HFFc6 (cell line): ENCODE measurements at places on chromosomes 13 and 19.

- DNase-seq: no peak
These were observed 7.8 kb downstream of the ACP4 start for GRCh38 chr19:50797781-50798658.

GRCh38 chr19:29559743-29560142 lies 33.9 kb downstream of the VSTM2B start:
- no peak for DNase-seq

GRCh38 chr19:21133633-21134032 lies 8.2 kb upstream of the ZNF431 start:
- DNase-seq: no peak

DNA sequence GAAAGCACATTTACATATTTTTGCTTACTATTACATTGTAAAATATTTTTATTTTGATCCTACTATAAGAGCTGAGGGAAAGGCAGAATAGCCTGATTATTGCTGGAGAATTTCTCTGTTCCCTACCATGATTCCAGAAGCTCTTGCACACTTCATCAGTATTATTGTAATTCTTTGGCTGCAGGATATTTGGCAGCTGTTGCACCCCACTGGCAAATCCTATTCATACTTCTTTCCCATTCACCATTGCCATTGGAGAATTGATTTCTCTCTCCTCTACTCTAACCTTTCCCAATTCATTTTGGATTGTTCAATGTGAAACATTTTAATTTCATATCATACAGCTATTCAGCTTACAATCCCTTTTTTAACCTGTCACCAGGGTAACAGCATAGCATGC lies 238.0 kb downstream of the GGACT start:
- no peak for DNase-seq

GRCh38 chr13:44755872-44756271 lies 179.7 kb upstream of the TSC22D1 start:
- peak; percentile 49 for DNase-seq

- no peak for DNase-seq
These were observed 79.3 kb upstream of the GPC6 start for GRCh38 chr13:93147298-93147645.

- no peak for DNase-seq
These were observed 10.7 kb upstream of the KPTN start for GRCh38 chr19:47494729-47495128.

- DNase-seq: peak; percentile 50
These were observed 342.4 kb downstream of the KCNRG start for GRCh38 chr13:50357586-50358118.

DNA sequence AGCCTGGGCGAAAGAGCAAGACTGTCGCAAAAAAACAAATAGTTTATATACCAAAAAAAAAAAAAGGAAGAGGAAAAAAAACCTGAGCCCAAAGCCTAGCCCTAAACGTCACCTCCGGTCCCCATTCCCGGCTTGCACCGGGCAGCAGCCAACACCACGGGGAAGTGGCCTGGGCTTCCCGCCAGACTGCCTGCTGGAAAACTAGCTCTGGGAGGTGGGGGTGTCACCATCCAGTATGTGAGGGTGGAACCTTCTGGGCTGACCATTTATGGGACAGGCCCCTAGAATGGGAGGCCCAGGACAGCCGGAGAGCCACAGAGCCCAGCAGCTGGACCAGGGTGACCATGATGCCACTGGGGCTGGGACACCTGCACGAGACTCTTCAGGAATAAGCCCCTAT lies 37.3 kb downstream of the IL12RB1 start:
- peak; percentile 21 for DNase-seq

- no peak for DNase-seq
These were observed 110.8 kb downstream of the ESD start for GRCh38 chr13:46686171-46686570.

- no peak for DNase-seq
These were observed 355.9 kb downstream of the KLF12 start for GRCh38 chr13:73778242-73778864.

GRCh38 chr13:76647550-76647949 lies 238.7 kb downstream of the KCTD12 start:
- DNase-seq: peak; percentile 65

- DNase-seq: peak; percentile 7
These were observed 5.8 kb downstream of the KBTBD7 start for GRCh38 chr13:41188584-41188983.

- DNase-seq: no peak
These were observed 62.7 kb upstream of the PCDH17 start for GRCh38 chr13:57568865-57569264.

- DNase-seq: peak; percentile 42
These were observed 6.7 kb upstream of the ZNF761 start for GRCh38 chr19:53424968-53425597.

DNA sequence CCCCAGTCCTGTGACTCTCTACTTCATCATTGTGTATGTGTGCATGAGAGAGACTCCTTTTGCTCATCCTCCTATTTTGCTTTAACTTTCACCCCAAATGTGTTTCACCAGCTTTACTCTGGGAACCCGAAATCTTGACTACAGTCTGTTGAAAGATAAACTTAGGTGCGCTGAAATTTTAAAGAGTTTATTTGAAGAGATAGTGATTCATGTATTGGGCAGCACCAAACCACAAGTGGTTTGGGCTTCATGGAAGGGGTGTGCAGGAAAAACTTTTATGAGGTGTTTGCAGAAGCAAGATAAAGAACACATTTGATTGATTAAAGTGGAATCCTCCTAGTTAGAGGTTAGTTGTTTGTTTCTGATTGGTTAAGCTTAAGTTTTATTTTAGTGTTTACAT lies 50.8 kb upstream of the RFC3 start:
- DNase-seq: no peak

GRCh38 chr13:111372651-111373425 lies 52.4 kb downstream of the TEX29 start:
- no peak for DNase-seq

GRCh38 chr19:50489461-50490011 lies 12.9 kb upstream of the GARIN5A start:
- DNase-seq: no peak

- DNase-seq: no peak
These were observed 19.9 kb downstream of the CEACAM21 start for GRCh38 chr19:41595890-41596280.

DNA sequence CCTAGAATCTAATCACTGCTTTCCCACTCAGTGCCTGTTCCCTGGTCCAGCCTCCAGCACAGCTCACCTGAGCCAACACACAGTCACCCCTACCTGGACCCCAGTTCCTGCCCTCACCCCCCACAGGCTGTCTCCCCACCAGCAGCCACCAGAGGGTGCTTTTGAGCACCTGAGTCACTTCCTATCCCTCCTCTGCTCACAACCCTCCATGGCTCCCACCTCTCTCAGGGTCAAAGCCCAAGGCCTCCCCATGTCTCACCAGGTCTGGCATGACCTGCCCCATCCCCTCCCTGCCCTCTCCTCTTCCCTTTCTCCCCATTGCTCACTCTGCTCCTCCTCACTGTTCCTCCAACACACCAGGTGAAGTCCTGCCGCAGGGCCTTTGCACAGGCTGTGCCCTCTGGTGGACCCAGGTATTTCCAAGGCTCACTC lies 7.1 kb upstream of the DPP9 start:
- no peak for DNase-seq

DNA sequence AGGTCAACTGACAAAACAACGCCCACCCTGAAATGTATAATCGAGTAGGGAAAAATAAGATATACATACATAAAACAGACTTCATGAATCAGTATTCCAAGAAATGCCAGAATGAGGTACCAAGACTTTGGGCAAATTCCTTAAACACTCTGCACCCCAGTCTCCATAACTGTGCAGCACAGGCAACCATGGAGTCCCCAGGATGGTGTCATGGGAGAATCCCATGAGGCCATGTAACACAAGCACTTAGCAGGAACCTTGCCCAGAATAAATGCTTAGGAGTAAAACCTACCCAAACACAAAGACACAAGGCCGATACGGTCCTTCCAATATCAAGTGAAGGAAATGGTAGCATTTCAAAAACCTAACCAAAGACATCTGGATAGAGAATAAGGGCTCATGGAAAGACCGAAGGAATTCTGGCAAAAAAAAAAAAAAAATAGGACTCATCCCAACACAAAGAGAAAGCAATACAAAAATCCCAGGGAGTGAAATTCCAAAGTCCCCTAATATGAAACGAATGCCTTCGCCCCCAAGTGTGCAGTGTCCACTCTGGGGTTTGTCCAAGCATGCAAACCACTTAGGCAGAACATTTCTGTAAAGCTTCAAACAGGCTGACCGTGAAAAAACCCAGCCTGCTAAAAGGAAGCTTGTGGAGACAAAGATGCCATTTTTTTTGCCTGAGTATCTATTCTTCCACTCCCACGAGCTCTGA lies 11.1 kb downstream of the ZC3H4 start:
- DNase-seq: no peak

GRCh38 chr13:97017322-97017721 lies 23.0 kb upstream of the OXGR1 start:
- no peak for DNase-seq

DNA sequence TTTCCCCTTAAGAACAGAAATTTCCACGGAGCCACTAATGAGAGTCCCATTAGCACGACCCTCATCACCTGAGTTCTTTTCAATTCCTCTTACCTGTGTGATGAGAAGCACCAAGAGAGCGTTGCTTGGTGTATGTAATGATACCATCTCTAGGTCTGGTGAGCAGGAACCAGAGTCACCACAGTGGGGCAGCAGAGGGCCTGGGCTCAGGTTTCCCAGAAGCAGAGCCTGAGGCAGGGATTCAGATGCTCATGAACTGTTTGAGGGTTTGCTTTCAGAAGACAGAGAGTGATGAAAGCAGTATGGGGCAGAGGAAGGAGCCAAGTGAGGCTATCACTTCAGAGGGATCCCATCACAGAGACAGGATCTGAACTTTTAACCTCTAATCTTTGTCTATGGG lies 3.1 kb upstream of the PTPRH start:
- no peak for DNase-seq

GRCh38 chr19:44588771-44589112 lies 24.6 kb upstream of the IGSF23 start:
- no peak for DNase-seq

- DNase-seq: no peak
These were observed 653.0 kb upstream of the GPC6 start for GRCh38 chr13:92573467-92574057.

- no peak for DNase-seq
These were observed 173.1 kb downstream of the POU4F1 start for GRCh38 chr13:78430166-78430791.

DNA sequence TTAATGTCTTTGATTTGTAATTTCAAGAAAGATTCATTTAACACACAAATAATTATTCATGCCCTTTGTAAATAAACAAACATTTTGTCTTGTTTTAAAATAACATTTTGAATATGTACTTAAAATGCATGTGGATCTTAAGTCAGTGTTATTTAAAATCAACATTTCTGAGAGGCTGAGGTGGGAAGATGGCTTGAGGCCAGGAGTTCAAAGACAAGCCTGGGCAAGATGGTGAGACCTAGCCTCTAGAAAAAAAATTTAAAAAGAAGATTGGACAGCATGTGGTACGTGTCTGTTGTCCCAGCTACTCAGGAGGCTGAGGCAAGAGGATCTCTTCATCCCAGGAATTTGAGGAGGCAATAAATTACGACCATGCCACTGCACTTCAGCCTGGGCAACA lies 1268.2 kb downstream of the SLITRK1 start:
- DNase-seq: no peak

DNA sequence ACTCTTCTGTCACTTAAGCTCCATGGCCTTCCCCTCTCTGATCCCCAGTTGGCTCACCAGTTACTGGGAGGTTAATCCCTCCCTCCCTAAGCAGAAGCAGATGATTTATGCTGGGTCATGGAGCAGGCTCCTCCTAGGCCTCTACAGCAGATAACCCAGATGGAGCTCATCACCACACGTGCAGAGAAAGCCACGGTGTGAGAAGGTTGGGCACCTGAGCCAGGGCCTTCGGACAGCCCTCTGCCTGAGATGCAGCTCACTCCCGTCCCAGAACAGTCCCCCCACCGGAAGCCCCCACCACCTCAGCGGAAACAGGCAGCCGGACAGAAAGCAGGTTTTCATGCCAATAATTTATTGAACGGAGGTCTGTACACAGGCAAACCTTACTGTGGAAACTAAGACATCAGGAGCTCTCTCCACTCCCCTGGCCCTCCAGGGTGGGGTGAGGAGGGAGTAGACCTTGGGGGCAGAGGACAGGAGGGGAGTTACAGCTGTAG lies 9.8 kb downstream of the ZNF526 start:
- DNase-seq: peak; percentile 33

GRCh38 chr13:83731113-83731512 lies 151.2 kb downstream of the SLITRK1 start:
- no peak for DNase-seq

DNA sequence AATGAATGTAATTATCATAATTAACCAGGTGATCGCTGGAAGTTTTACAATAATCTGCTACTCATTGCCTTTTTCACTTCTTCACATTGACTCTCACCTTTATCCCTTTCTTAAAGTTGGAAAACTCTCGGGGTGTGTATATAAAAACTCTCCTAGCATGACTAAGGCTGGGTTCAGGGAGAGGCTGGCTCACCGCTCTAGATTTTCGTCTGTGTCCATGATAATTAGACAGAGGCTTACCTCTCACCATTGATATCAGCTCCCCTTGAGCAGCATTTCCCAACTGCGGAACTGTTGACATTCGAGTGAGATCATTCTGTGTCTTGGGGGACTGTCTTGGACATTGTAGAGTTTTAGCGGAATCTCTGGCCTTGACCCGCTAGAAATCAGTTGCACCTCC lies 39.4 kb downstream of the NFIX start:
- DNase-seq: no peak

DNA sequence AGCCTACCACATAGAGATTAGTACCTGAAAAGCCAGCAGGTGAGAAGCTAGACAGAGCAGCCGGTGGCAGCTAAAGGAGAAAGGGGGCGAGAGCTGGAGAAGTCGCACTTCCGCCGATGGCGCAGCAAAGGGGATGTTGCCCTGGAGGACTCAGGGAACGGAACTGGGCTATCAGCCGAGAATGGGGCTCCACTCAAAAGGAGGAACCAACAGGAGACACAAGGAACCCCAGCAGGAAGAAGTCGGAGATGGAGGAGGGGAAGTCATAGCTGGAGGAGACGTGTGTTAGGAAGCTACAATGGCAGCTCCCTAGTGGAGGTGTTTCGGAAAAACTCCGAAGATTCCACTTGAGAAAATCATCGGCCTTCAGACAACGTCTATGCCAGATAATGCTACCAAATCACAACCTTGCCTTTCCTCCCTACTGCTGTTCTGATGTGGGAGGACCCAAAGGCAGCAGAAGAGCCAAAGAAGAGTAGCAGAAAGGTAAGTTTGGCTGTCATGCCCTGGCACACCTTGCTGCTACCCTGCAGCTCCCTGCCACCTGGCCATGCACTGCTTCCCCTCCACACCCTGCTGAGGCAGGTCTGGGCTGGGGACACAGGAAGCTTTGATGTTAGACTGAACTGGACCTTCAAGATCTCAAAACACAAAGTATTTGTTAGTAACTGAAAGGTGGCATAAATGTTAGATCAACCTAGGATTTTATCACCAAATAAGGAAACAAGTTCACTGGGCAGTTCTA lies 127.9 kb downstream of the DLEU7 start:
- DNase-seq: no peak

DNA sequence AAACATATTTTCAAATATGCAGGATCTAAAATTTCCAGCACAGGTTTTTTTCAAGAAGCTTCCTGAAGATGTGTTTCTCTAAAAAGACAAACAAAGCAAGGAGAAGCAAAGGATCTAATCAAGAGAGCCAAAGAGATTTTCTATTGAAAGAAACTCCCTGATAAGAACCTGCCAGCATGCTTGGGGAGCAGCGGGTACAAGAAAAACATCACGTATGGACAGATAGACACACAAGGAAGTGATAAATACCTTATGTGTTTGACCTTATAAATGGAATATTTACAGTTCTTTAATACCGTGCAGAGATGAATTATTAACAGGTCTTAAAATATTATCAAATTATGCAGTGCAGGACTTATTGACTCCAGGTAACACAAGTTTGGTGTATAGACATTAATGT lies 562.1 kb downstream of the DACH1 start:
- DNase-seq: no peak
